ENCODE measurements at places on chromosomes 4 and X.

GRCh38 chr4:127988638-127989037 is 23.4 kb downstream of the ABHD18 start:
- DNase-seq, result no peak

- no peak for DNase-seq
Measured at GRCh38 chrX:151711787-151712186, 4.0 kb upstream of the FATE1 start.

DNA sequence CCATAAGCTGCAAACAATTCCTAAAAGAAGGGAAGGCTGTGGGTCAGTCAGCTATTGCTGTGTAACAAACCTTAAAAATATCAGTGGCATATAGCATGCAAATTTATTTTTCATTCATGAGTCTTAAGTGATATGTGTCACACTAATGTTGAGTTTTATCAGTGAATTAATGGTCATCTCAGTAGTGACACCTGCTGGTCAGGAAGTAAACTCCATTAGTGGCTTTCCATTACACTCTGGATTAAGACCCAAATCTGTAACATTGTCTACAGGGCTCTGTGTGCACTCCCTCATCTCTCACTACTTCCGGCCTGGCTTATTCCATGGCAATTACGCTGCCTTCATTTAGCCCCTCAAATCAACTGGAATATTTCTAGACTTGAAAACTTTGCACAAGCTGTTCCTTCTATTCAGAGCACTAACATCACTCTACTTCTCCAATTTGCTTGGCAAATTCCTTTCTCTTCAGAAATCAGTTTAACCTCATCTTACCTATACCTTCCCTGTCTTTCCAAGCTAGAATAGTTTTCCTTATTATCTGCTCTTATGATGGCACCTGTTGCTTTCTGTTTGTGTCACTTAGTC is 217.3 kb upstream of the TAPT1 start:
- no peak for DNase-seq

GRCh38 chrX:139795196-139795595 is 87.2 kb upstream of the MCF2 start:
- DNase-seq, result no peak

DNA sequence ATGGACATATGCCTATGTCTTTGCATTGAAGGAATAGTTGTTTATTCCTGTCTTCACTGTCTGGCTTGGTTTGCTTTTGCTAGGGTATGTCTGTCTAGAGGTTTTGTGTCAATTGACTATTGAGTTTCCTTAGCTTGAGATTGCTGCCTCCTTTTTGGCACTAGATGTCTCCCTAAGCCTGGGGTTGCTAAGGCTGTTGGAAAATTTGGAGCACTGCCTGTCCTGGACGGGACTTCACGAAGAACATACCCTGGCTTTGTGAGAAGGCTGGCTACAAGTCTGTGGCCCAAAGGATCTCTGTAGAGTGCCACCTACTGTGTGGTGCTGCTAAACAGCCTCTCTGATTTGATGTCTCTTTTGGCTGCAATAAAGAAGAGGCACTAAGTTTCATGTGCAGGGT is 183.8 kb upstream of the NUDT10 start:
- no peak for DNase-seq

GRCh38 chrX:14598330-14598729 is 69.0 kb downstream of the GLRA2 start:
- no peak for DNase-seq

DNA sequence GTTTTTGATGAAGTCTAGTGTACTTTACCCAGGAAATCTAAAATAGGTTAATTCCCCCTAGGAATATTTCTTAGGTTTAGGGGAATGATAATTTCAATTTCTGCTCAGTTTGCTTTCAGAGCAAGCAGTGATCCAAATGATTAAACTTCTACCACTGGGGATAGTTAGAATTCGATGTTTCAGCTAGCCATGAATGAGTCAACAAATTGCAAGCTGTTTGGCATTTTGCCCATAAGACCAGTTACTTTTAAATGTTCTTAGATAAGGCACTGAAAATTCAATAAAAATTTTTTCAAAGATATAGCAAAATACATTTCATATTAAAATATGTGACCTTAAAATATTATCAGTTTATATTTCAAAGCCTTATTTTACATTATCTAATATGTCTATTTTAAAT is 993.6 kb downstream of the ARAP2 start:
- no peak for DNase-seq

DNA sequence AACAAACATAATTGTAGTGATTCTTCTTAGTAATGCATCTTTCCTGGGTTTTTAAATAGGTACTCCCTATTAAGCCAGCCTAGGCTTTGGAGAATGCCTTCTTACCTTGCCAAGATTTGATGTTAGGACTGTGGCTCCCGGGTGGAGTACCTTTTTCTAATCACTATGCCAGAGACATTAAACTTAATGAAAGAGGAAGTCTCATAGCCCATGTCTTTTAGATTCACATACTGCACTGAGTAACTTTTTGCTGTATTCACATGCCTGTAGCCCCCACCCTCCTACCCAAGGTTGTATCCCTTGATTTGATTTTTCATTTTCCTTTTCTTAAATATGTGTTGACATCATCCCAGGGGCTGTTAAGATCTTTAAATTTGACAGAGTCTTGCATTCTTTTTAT is 104.2 kb upstream of the TLR2 start:
- DNase-seq, result no peak
